Stimulated activated CD8-positive, alpha-beta memory T cell treated with anti-CD3 and anti-CD28 coated beads, Interleukin-12 subunit alpha, Interleukin-12 subunit beta, amount 100 ng/mL, for 4 hours (primary cell): ENCODE measurements at places on chromosomes 1 and 21.

GRCh38 chr1:170306948-170307347, 161.2 kb downstream of the NTMT2 start:
- no peak for DNase-seq

DNA sequence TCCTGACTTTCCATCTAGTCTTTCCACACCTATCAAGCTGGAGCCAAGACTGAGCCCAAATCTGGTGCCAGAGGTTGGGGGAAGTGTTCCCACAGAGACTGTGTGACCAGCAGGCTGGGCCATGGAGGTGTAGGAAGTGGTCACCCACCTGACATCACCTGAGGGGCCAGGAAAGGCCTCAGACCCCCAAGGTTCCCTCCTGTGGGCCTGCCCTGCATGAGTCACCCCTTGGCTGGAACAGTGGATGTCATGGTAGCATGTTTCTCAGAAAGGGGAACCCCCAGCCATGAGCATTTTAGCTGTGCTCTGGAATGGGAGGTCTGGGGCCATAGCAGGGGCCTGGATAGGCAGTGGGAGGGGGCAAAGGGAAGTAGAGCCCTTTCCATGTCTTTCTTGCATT, 5.7 kb upstream of the TNFRSF8 start:
- no peak for DNase-seq

DNA sequence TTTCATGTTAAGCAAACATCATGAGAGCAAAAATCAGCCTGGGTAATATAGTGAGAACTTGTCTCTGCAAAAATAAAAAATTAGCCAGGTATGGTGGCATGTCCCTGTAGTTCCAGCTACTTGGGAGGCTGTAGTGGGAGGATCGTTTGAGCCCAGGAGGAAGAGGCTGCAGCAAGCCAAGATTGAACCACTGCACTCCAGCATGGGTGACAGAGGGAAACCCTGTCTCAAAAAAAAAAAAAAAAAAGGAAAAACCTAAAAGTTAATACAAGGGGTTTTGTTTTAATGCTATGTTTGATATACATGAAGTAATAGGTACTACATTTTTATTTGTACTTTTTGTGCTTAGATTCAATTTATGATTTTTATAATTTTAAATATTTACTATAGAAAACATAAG, 27.1 kb upstream of the SLC35A3 start:
- DNase-seq, result no peak

DNA sequence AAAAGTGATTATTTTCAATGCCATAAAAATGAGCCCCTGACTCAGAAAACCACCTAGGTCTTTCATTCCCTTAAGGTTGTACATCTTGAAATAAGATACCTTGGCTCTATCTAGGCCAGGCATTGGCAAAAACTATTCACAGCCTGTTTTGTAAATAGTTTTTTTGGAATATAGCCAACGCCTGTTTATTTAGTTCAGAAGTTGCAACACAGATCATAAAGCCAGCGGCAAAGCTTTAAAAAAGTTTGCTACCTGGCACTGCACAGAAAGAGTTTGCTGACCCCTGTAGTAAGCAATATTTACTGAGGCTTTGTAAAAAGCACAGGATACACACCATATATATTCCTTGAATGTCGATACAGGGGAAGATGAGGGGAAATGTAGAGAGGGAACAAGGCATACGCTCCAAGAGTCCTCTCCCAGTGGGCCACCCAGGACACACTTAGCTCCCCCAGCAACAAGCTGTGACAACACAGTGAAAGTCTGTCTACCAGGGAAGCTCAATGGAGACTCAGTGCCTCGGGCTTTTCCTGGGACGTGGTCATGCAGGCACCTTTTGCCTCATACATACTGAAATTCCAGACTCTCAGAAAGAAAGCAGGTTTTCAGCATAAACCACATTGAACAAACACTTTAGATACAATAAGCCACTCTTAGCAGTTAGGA, 20.5 kb downstream of the TARBP1 start:
- DNase-seq, result no peak

DNA sequence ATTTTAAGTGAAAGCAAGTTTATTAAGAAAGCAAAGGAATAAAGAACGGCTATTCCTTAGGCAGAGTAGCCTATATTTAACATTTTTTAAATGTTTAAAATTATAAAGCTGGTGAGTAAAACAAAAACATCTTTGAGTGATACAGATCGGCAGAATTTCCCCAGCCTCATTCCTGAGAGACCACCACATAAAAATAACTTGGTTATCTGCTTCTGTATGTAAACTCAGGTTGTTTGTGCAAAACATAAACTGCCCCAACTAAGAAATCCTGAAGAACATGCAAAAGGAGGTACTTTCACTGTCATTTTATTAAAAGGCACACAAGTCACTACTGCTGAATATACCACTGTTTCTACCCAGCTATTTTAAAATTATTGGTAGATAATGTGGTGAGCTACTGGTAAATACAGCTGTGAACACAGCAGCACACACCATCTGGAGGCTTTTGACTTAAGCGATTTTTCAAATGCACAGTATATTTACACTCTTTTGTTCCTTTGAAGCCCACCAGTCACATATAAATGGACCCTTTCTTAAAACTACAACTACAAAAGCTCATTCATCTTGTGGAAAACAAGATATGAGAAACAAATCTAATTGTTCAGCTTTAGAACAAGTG, 119.3 kb downstream of the RERE start:
- DNase-seq, result no peak

- no peak for DNase-seq
Measured at GRCh38 chr1:116491700-116492357, 79.0 kb downstream of the CD58 start.

GRCh38 chr1:16080422-16081150, 7.1 kb upstream of the FAM131C start:
- no peak for DNase-seq

DNA sequence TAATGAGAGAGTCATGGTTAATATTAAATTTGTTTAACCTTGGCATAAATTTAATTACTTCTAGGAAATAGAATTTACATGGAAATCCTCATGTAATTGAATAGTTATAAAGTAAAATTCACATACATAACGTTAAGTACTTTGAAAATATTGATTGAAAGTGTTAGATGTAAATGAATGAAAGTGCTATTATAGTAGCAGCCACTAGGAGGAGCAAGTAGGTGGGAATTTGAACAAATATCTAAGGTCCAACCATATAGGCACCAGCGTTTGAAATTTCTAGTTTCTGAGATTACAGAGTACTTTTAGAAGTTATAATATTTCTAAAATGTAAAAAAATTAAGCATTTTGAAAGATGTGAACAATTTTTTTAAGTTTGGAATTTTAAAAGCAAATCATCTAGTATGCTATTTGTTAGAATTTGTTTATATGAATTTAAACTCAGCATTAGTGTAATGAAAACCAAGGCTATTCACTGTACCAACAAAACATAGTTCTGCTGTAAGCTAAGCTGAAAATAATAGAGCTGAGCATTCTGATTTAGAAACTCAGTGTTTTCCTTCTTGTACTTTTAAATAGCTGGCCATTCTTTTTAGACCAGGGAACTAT, 3.3 kb downstream of the B3GALT2 start:
- DNase-seq, result no peak

- DNase-seq, result no peak
Measured at GRCh38 chr1:118902711-118903191, 85.4 kb downstream of the TBX15 start.

DNA sequence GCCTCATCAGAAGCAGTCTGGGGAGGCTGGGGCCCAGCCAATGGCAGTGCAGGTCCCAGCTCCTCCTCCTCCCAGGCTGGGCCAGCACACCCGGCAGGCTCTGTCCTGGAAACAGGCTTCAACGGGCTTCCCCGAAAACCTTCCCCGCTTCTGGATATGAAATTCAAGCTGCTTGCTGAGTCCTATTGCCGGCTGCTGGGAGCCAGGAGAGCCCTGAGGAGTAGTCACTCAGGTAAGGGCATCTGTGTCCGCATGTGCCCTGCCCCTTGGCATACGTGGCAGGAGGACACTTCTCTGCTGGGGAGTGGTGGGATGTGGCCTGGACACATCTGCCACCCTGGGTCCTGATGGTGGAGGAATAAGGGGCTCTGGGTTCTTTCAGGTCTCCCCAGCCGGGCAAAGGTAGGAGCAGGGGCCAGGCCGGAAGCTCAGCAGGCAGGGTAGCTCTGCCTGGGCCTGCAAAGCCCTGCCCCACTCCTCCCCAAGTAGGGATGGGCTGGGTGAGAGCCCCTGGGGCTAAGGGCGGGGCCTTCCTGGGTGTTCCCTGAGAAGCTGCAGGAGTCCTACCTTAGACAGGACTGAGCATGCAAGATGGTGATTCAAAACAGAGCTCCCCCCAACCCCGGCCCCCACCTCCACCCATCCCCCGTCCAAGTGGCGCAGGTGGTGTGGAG, at the start of gene GJB5:
Gene GJB5, plus strand, starts transcription at position 84 of the 674 bp plus-strand sequence. CDS start 2,284 bp downstream, outside the sequence.
- DNase-seq, result no peak

DNA sequence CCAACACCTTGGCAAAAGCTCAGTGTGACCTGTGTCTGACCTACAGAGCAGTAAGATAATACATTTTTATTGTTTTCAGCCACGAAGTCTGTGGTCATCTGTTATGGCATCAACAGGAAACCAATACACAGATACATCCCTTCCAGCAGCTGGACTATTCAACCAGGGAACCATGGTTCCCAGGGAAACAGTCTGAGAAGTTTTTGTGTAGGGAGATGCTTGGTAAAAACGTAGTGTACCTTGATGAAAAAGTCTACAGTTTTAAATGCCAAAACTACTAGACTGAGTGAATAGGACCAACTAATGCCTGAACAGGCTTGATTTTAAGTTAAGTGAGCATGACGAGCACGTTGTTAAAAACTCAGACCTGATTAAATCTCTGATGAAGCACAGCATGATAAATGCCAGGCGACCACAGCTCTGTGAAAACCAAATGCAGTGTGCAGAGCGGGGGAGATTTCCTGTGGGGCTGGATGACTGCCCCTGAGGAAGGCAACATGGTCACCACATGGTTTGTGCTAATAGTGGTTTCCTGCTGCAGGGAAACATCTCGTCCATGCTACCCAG, 228.9 kb downstream of the TNR start:
- DNase-seq, result peak; percentile 2

GRCh38 chr1:199843861-199844260, 183.6 kb upstream of the NR5A2 start:
- DNase-seq, result no peak

DNA sequence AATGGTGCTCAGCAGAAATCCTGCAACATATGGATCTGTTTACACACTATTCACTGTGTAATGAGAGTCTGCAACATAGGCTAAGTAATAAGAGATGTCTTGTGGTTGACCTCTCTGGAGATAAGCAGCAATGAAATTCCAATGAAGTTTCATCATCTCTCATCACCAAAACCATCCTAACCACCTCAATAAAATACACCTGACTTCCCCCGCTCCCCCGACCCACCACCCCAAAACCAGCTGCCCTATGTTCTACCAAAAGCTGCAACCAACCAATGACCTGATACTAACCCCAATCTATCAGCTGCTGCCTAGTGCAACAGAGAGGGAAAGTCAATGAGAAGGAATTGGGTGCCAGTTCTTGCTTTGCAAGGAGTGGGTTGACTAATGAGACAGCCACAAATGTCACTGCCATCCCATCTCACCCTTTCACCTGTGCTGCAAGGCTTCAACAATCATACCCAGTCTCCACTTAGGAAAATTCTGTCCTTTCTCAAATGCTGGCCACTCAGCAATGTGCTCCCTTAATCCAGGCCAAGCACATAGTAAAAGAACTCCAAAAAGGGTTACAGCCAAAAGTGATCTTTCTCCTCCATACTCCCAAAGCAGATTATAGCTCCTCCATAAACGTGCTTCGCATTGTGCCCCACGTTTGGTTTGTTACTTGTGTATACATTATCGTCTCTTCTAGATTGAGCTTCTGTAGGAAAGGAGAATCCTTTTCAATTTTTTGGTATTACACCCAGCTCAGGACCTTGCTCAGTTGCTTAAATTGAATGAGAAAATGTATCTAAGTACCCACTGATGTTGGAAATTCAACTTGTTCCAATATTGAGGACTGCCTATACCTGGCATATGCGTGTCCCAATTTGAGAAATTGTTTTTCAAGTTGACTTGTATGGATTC, 29.0 kb downstream of the MRPL39 start:
- DNase-seq, result no peak

- DNase-seq, result no peak
Measured at GRCh38 chr1:8307628-8308027, 10.3 kb upstream of the SLC45A1 start.

GRCh38 chr1:197510691-197511378, 242.8 kb downstream of the CRB1 start:
- no peak for DNase-seq

GRCh38 chr1:61445269-61445825, 279.6 kb downstream of the TM2D1 start:
- no peak for DNase-seq

DNA sequence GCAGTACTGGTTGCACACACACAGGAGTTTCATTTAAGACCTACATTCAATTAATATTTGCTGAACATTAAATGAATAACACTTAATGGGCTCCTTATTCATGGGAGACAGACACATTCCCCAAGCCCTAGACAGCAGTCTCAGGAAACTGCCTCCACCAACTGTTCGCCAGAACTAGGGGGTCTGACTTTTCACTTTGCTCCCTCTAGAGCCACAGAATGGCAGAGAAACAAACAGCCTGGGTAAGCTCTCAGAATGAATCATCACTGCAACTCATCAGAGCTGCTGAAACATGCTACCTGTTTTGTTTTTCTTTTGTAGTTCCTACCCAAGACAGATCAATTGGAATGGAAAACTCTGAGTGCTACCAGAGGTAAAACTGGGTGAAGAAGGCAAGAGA, 31.7 kb downstream of the ELK4 start:
- DNase-seq, result no peak

GRCh38 chr1:9248341-9249262, 14.0 kb downstream of the H6PD start:
- no peak for DNase-seq

DNA sequence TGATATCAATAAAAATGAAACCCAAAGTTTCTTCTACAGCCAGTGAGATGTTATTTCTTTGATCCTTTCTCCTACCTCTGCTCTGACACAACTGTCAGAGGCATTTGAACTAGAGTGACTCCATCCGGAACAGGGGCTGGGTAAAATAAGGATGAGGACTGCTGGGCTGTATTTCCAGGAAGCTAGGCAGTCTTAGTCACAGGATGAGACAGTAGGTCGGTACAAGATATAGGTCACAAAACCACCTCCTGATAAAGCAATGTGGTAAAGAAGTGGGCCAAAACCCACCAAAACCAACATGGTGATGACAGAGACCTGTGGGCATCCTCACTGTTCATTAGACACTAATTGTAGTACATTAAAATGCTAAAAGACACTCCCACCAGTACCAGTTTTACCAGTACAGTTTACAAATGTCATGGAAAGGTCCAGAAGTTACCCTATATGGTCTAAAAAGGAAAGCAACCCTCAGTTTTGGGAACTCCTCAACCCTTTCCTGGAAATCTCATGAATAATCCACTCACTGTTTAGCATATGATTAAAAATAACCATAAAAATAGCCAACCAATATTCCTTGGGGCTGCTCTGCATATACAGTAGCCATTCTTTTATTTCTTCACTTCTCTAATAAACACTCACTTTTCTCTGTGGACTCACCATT, 96.7 kb downstream of the GABPA start:
- no peak for DNase-seq
